H4 (cell line): ENCODE measurements at places on chromosomes 4 and X.

DNA sequence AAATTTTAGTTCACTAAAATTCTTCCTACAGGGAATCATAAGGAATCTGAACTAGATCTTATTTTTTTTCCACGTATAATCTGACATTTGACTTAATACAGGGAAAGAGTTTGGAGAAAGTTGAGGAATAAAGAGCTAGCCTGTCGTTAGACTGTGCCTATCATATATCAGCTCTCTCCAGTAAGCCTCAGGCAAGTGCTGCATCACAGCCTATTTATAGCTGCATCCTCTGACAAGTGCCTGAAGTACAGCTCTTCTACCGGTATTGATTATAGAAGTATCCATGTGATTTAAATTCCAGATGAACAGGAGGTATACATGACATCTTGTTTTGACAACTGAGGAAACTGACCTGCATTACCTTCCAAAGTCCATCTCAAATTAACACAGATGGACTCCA, 248.9 kb downstream of the TLL1 start:
- DNase-seq, result no peak

- no peak for DNase-seq
Observed at GRCh38 chr4:157141976-157142375, 66.0 kb downstream of the GLRB start.

DNA sequence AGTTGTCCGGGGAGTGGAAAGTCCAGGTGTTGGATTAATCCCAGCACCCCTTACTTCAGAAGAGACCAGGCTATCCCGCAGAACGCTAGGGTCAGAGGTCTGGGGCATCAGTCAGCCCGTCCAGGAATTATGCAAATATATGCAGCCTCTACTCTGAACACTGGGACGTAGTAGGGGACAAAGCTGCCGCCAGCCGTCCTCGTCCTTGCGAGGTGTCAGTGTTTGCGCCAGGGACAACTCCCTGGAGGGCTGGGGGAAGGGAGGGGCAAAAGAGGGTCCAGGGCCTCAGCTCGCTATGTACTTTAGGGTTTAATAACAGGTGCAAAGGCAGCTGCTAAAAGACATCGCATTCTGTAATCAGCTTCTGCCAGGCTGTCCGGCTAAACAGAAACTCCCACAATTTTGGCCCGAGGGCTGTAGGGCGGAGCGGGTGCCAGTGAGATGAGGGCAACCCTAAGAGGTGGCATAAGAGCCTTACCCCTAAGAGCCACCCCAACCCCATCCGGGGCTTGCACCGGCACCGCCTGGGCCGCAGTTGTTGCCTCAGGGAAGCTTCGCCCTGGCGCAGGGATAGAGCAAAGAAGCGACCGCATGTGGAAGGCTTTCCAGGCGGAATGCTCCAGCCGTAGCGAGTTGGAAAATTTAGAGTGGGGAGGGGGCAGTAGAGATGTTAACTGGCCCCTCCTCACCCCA, 8.4 kb downstream of the HAND2 start:
- DNase-seq, result no peak

GRCh38 chr4:76790377-76790776, 107.6 kb downstream of the SOWAHB start:
- no peak for DNase-seq

GRCh38 chr4:188665491-188666457, 526.5 kb downstream of the TRIML1 start:
- DNase-seq, result no peak

DNA sequence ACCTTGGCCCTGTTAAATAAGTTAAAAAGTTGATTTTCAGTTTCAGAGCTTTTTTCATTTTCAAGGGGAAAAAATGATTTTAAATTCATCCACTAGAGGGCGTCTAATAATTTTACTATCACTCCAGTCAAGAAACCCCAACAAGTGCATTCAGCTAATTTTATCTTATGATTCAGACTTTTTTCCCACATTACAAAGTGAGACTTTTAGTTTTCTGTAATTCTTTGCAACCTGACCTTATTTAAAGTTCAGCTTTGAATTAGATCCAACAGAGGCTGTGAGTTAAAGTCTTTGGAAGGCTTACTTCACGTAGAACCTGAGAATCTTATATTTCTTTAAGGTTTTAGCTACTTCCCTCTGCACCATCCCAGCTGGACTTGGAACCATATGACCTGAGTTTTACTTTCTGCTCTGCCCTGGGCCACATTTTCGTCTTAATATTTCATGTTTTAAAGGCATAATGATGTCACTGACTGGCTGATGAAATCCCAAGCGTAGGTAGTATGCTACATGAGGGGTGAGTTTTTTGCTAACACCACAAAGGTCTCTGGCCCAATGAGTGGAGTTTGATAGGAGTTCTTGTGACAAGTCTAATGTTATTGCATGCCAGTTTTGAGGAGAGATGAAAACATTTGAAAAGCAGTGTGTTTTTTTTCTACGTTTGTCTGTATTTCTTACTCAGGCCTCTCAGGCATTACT, 7.2 kb downstream of the GNRHR start:
- no peak for DNase-seq
